ENCODE measurements at places on chromosomes 2 and 18.

DNA sequence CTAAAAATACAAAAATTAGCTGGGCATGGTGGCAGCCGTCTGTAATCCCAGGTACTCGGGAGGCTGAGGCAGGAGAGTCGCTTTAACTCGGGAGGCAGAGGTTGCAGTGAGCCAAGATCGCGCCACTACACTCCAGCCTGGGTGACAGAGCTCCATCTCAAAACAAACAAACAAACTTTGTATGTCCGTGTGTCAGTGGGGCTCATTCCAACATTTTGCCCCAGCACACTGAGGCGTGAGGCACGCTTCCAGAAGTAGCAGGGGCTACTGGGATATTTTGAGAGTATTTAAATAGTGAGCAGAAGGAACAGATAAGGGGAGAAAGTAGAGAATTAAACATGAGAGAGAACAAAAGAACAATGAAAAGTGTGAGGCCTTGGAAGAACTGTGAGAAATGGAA lies 83.3 kb upstream of the TANK start:
- DNase-seq = no peak

- no peak for DNase-seq
Measured at GRCh38 chr18:48917579-48918517, 32.9 kb downstream of the SMAD7 start.

DNA sequence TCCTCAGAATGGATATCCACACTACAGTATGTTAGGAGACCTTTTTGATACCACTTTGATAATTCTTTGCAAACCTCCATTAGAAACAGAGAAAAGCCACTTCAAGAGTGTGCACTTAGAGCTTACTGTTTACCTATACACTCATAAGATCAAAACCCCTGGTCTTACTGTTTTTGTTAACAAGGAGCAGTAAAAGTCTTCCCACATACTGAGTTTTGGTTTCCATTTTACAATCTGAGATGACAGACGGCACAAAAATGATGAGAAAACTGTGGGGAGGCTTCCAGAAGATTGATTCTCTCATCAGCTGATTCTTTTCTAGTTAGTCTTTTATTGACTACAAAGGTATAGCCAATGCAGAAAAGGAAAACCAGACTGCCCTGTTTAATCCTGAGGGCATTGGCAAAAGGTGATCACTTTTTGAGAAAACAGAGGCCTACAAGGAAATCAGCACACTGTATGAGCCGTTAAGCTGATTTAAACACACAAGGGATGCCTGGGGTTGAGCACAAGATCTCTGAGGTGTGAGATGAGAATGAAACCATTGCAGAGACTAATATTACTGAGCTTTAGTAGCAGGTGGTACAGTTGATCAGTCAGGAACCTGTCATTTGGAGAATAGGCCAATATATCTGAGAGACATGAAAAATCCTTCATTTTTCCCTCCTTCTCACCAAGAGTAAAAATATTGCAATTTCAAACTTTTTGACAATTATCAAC lies 368.6 kb downstream of the GRB14 start:
- DNase-seq = no peak

- no peak for DNase-seq
Measured at GRCh38 chr2:62604336-62604735, 98.3 kb upstream of the TMEM17 start.

- peak; percentile 45 for DNase-seq
Measured at GRCh38 chr2:37570773-37571586, 100.5 kb downstream of the CDC42EP3 start.

- peak; percentile 66 for DNase-seq
Measured at GRCh38 chr2:46970334-46971288, 55.0 kb upstream of the MCFD2 start.

DNA sequence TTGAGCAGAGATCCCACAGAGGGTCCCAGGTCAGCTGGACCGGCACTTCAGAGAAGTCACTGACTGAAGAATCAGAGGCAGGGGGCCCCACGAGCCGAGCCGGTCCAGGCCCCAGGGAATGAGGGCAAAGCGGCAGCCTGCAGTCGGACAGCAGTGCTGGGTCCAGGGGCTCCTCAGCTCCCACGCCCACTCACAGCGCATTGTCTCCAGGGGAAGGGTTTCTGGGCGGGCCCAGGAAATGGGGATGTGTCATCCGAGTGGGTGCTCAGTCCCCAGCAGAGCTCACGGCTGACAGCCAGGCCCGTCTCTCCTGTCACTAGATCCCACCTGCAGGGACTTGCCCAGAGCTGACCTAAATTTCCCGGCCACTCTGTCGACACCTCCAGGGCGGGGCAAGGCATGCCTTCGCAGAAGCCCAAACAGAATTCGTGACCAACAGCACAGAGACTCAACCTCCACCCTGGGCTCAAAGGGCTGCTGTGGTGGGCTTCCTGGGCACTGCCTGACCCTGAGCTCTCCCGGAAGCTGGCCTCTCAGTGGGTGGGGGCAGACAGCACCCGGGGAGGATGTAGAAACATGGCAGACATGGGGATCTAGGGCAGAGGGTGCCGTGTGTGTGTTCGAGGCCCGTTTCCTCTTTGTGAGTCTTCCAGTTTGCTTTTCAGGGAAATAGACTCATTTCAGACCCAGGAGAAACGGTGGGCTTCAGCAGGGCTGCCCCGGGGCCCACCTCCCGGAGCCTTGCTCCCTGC lies 42.1 kb upstream of the TAF1B start:
- DNase-seq = peak; percentile 65

DNA sequence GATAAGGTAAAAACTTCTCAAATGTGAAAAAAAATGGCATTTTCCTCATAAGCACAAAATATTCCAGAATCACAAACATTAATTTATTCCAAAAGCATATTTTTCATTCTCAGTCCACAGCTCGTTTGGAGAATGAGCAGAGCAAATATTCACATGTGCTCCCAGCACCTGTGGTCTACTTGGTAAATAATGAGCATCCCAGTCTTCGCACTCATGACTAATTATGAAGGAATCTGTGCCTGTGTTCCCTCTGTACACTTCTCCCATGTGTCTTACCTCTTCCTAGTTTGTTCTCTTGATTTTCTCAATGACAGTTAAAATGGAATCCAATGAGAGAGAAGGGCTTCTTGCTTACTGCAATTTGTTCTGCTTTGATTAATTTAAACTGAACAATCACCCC lies 671.0 kb upstream of the SOX11 start:
- no peak for DNase-seq

DNA sequence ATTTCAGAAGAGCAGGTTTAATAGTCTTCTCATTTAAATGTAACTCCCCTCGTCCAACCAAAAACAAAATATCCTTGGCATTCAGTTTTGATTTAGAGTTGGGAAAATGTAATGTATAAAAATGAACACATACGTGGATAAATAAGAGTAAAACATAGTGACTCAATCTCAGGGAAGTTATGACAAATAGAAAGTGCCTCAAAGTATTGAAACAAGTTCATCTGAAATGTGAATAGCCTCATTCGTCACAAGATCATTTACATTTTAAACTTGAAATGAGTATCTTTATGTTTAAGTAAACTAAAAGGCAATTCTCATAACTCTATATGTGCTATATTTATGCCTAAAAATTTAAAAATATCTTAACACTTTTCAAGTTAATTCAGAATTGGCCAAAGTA lies 122.2 kb upstream of the SMAD7 start:
- no peak for DNase-seq

GRCh38 chr2:184472481-184472880 lies 125.8 kb upstream of the ZNF804A start:
- no peak for DNase-seq

DNA sequence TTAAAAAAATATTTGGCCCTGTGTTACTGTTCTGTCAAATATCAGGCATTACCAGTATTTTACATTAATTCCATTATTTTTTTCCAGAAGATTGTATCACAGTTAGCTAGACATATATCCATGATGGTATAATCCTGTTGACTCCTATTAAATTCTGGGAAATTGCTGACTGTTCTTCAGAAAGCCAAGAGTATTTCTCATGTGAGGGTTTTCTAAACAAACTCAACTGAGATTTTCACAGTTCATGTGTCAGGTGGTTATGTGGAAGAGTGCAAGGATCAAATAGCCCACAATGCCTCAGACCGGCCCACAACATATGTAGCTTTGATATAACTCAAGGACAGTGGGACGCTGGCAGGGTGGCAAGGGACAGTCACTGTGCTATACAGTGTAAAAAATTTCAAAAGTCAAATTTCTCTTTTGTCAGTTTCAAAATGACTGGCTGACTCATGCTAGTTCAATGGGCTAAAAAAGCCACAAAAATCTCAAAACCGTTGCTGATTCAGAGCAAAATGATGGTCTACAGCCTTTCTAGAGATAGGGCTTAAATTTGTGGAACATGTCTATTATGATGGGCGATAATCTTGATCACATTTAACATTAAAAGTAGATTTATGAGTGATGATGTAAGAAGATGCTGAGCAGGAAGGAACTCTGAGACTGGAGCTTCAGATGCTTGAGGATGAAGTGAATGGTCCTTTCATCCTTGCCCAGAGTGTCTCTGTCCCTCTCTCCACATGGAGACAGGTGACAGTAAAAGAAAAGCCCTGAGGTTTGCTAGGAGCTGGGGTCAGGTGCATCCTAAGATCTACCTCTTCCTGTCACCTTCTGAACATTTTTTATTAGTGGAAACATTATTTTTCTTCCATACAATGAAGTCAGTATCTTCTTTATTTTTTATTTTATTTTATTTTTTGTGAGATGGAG lies 175.8 kb upstream of the PIEZO2 start:
- peak; percentile 55 for DNase-seq

DNA sequence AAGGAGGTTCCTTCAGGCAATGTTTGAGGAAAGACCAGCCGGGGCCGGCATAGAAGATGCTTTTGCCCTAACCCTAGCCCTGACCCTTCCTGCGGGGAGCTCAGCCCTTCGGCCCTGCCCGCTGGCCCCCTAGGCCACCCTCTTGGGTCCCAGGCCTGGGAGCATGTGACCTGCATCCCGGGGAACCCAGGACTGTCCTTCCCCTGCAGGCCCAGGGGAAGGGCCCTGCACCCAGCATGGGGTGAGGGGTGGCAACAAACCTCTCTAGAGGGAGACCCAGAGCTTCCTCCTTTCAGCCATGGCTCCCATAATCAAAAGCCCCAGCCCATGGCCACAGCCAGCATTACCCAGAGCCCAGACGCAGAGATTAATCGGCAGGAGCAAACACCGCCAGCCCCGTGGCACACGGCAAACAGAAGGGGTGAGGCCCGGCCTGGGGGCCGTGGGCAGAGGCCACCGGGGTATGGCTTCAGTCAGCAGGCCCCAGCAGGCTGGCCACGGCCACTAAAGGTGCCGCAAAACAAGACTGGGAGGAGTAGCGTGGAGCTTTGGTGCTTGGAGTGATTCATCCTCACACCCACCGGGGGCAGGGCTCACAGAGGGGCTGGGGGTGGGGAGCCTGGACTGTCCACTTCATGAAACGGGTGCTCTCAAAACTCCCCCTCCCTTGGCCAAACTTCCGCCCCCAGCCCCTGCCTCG lies 61.6 kb upstream of the HPCAL1 start:
- no peak for DNase-seq

- no peak for DNase-seq
Measured at GRCh38 chr2:85853499-85854165, 35.2 kb downstream of the ST3GAL5 start.

GRCh38 chr2:59308108-59308507 lies 1067.0 kb upstream of the FANCL start:
- no peak for DNase-seq

DNA sequence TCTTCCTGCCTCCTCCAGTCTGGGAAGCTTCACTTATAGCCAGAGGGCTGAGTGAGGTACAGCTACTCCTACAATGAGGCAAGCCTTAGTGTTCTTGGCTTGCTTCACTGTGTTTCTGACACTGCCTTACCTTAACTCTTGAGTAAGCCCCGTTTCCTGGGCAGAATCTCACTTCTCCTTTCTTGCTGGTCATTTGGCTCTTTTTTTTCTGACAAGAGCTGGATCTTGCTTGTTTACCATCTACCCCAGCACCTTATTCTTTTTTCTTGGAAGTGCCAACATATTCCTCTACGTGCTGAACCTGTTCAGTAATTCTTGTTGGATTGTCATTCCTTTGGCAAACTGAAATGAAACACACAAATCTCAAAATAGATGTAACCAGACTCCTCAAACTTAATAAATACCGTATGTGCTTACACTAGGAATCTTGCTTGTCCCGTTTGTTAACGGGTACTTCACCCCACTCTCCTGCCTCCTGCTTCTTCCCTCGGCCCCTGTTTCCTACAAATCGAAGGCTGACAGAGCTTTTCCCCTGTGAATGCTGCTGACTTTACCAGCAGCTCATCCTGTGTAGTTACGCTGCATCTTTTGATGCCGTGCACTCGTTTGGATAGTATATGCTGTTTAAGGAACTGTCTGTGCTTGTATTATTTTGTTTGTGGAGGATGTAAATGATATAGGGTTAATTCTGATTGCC lies 132.2 kb downstream of the FMNL2 start:
- DNase-seq = no peak

DNA sequence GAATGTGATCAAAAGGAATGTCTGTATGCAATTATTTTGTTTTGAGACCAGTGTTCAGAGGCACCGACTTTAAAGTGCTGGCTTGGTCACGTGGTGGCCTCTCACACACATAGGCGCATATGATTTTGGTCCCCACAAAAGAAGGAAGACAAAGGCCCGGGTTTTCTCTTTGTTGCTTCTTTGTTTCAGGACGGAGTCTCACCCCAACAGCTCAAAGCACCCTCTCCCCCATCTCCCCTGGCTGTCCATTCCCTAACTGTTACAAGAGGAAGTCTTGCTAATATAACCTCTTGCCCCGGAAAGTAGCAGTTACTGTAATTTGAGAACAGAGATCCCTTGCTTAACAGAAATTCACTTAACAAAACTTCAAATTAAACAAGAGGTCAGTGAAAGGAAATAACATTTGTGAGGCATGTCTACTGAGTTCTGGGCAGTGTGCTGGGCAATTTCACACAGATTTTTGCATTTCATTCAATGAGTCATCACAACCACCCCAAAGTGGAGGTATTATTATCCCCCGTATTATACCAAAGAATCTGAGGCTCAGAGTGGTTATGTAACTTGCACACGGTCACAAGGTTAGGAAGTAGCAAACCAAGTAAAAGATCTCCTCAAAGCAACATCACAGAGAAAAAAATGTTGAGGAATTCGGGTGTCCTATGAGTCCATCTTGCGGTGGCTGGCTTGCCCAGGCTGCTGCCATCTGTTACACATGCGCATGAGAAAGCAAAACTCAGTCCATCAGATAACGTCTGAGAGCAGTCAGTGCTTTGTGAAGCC lies 75.8 kb downstream of the SDC1 start:
- DNase-seq = peak; percentile 52

DNA sequence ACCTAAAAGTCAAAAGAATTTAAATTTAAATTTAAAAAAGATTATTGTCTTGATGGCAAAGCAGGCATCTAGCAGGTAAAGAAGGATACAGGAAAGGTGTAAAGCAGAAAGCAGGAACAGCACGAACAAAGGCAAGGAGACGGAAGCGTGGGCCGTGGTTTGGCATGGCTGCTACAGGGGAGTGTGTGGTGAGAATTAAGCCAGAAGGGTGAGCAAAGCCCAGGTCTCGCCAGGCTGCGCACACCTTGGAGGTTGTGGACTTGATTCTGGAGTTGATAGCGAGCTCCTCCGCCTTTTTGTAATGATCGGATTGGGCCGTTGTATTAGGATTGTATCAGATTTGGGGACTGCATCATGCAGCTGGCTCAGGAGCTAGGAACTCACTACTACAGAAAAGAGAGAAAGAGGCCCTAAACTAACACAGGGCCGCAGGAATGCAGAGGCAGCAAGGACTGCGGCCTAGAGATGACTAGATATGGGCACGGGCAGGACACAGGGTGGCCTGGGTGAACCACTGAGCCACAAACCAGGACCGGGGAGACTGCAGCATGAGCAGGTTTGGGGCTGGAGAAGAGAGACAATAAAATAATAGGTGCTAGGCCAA lies 71.4 kb upstream of the TMEM247 start:
- no peak for DNase-seq

- DNase-seq = no peak
Measured at GRCh38 chr2:53785366-53785765, 1.4 kb downstream of the ASB3 start.

- DNase-seq = no peak
Measured at GRCh38 chr2:207093234-207093633, 72.5 kb downstream of the KLF7 start.

Measured in hepatic stellate cell (primary cell).